ENCODE measurements at places on chromosomes 4 and X. TPM values are rescaled to one million over a fixed set of nuclear protein-coding genes. Genes with fewer than 3 reads are reported as not detected.

GRCh38 chrX:154140742-154141141 lies 3.3 kb upstream of the OPN1LW start:
- DNase-seq = no peak

DNA sequence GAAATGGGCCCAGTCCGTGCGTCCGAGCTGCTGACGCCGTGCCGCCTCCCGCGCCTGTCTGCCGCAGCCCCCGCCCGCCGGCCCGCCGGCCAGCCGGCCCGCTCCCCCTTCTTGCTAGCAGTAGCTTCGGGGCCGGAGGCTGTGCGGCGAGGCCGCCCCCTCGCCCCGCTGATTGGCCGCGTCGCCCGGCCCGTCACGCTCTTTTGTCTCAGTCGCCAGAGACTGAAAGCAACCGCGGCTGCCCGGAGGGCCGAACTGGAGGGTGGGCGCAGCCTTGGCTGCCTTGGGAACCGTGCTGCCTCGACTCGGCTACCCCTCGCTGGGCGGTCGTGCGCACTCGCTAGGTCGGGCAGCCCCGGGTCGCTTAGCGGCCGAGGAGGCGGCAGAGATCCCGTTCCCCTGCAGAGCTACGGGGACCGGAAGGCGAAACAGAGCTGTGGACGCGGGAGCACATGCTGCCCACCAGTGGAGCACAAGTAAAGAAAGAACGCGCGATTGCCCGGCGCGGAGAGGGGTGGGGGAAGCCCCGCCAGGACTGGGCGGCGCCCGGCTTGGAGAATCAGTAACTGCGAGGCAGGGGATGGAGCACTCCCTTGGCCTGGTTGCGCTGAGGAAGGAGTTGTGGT lies at the start of gene ZCCHC18:
TSS of gene ZCCHC18 (plus strand) at position 198 of the 626 bp plus-strand sequence. CDS start 1,589 bp downstream, outside the sequence.
- DNase-seq = peak; percentile 72

- no peak for DNase-seq
Observed at GRCh38 chr4:102216666-102217065, 128.6 kb downstream of the SLC39A8 start.

GRCh38 chr4:75259306-75259705 lies 254.9 kb downstream of the RCHY1 start:
- no peak for DNase-seq

GRCh38 chrX:74179071-74179470 lies 124.9 kb upstream of the ZCCHC13 start:
- no peak for DNase-seq

- DNase-seq = no peak
Observed at GRCh38 chr4:36285784-36286480, 4.5 kb downstream of the DTHD1 start.

- no peak for DNase-seq
Observed at GRCh38 chr4:154731756-154732155, 12.0 kb upstream of the LRAT start.

DNA sequence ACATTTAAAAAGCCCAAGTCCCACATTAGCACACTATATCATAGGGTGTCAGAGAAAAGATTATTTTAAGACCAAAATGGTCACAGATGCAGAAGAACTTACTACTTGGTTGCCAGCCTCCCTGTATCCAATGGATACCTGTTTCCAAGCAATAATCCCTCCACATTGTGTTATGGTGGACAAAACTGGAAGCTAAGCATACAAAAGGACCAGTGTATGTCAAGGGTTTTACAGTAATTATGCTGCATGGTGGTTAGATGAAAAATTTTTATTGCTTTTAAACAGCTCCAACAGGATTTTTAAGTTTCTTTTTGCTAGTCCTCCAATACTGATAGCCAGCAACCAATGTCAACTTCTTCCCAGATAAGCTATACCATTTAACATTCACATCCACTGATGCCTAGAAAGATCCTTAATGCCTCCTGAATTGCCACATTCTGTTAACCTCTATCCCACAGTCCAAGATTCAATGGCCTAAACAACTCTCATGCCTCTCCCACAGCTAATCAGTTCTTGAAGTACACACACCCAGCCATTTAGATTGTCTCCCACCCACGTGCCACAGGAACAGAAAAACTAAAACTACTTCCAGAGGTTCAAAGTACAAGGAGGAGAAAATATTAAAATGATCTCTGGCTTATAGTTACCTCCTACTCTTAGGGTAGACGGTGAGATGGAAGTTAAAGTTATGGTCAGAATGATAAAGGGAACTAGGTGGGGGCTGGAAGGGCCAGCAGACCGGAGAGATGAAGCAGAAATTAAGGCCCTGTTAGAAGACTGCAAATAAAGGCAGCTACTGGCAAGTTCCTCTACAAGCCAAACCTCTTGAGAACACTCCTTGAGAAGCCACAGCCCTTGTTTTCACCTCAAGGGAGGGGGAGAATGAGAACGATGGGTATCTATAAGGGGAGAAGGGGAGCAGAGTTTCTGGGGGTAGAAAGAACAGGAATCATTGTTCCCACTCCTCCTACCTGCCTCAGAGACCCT lies 5.5 kb downstream of the MED14 start:
- DNase-seq = no peak

- peak; percentile 64 for DNase-seq
Observed at GRCh38 chrX:25523574-25524540, 508.1 kb upstream of the ARX start.

- DNase-seq = no peak
Observed at GRCh38 chr4:40210776-40211175, 13.9 kb downstream of the RHOH start.

GRCh38 chr4:15784959-15785634 lies 7.0 kb downstream of the CD38 start:
- no peak for DNase-seq

DNA sequence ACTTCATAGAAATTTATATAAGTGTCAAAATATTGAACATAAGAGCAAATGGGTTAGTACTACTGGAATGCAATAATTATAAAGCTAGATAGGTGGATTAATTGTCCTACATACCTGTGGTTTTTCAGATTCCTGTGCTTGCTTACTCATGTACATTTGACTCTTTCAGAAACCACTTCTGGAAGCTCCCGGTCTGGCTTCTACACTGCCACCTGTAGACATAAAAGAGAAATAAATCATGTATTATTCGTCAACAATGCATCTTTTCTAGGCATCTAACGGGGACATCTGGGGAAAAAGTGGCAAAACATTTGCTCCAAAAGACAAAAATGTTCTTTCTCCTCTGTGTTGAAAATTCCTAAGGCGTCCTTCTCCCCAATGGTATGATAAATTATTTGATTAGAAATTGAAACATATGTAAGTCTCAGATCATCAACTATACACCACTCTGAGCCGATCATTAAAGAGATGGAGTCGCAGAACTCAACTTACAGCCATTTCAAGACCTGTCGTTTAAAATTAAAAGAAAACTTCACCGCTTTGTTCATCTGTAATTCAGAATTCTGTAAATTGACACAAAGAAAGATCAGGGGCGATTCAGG lies 648.7 kb upstream of the DIPK2B start:
- DNase-seq = peak; percentile 50

DNA sequence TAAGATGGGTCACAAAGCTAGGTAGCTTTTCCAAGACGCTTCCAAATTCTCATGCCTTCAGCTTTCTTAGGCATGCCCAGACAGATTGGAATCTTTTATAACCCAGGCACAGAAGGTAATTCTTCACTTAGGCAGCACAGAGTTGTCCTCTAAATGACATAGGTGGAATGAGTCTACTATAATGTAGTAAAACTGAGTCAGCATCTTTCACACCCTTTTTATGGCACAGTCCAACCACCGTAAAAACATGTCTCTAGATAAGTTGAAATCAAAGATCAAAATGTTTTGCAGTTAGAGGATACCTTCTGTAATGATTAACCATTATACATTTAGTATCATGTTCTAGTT lies 128.4 kb upstream of the FAT1 start:
- no peak for DNase-seq

DNA sequence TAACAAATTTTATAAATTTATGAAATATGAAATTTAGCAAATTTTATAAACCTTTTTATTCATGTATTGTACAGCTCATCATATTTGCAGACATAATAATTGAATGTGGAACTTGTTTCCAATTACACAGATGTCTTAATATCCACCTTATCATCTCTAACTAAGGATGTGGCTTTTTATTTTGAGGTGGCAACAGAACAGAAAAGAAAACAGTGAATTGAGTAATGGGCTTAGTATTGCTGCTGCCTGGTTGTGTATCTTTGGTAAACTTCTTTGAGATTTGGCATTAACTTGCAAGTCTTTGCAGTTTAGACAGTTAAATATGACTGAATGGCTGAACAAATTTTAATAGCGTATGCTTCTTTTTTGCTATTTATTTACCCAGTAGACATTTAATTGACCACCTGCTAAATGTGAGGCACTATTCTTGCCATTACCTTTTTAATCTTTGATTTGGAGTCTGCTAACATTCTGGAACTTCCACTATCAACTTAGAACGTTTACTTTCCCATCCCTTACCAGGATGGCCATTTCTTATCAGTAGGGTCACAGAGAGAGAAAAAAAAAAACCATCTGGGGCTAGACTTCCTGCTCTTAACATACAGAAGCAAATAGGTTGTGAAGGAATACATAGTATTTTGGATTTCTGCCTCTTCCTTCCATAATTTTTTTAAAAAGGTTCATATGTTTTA lies 44.8 kb downstream of the CLCN3 start:
- DNase-seq = no peak

DNA sequence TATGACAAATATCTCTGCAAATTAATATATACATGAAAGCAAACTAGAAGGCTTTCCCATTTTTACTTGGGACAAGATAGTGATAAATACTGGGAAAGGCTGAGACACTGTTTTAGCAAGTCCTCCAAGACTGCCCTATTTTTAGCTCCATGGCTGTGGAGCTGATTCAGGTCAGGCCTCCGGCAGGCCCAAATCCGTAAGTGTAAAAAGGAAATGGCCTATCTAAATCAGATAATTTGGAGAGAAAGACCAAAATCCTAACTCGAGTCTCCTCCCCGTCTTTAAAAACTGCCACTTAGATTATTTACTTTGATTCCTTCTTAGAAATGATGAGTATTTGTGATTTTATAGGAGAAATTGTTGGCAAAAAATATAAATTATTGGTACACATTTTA lies 2.9 kb downstream of the OTUD4 start:
- peak; percentile 60 for DNase-seq

DNA sequence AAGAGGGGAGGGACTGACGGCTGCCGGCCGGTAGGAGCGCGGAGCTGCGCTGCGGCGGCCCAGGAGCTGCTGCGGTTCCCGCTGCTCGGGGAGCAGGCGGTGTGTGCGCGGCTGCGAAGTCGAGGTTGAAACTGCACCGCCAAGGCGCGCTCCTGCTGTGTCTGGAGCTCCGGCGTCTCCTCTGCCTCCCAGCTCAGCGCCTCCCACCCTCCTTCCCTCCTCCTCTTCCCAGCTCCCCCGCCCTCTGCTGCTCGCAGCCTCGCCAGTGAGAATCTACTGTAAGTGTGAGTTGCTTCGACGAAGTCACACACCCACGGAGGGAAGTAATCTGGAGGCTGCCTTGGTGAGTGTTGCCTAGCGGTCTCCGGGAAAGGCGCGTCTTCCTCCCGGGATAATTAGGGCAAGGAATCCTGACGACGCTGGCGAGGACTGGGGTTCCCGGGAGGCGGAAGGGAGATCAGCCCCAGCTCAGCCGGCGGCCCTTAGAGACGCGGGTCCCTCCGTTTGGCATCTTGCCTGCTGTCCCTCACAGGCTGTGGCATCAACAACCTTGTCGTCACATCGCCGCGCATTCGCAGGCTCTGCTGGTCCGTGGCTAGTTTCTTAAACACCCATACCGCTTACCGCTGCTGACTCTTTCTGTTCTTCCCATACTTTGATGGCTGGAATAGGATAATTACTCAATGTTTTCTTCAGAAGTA lies at the start of gene EPHA5:
TSS of gene EPHA5 (minus strand) at position 159 of the 701 bp plus-strand sequence. CDS start 747 bp downstream, outside the sequence.
- peak; percentile 98 for DNase-seq

Gene PITX2
- total RNA-seq = under 0.01 TPM

Gene MRPL1
- 20.9 TPM for total RNA-seq

Gene BTK
- total RNA-seq = not detected

Gene STARD8
- total RNA-seq = 33.3 TPM

Data from lung microvascular endothelial cell (primary cell).